ENCODE measurements at places on chromosomes 2 and 18.
A peak's percentile ranks its signal among the peaks of the same experiment; 100 is the strongest.

- DNase-seq = no peak
These were observed 1.8 kb downstream of the ASIC4 start for GRCh38 chr2:219515874-219516629.

- no peak for DNase-seq
These were observed 21.5 kb downstream of the GPR155 start for GRCh38 chr2:174465327-174465726.

GRCh38 chr18:68679528-68679927 lies 35.4 kb downstream of the TMX3 start:
- DNase-seq = no peak

GRCh38 chr2:54247115-54247514 lies 8.9 kb downstream of the TSPYL6 start:
- DNase-seq = no peak

GRCh38 chr18:76985951-76986236 lies 146.7 kb downstream of the MBP start:
- no peak for DNase-seq

- DNase-seq = peak; percentile 55
These were observed 56.5 kb downstream of the CIB4 start for GRCh38 chr2:26584656-26585055.

DNA sequence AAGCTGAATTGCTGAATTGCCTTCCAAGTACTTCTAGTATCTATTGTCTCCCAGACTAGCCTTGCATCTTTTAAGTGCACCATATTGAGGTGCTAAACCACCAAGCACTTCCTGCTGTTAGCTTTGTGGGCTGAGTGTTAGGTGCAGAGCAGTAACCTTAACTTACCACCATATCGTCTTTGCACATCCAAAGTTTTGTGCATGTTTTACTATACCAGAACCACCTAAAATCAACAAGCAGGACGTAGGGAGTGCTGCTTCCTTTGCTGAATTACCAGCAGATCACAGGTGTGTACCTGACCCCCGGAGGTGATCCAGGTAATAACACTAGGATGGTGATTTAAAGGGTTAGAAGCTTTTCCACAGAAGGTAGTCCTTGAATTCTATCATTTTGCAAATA lies 359.9 kb upstream of the HNRNPA3 start:
- no peak for DNase-seq

GRCh38 chr2:19688059-19688458 lies 213.7 kb downstream of the TTC32 start:
- peak; percentile 59 for DNase-seq

DNA sequence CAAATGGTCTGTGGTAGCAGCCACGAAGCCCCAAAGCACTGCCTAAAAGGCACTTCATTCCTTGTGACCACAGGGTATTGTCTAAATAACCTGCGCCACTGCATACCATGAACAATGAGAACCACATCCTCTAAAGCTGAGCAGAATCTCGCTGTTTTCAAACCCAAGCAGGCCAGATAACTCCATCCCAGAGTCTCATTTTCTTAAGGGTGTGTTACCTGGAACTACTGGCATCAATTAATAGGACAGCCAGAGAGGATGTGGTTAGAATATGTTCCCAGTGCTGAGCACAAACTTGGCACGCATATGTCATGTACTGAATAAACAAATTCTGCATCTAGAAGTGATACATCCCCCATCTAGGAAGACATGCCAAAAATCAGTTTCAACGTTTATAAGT lies 13.0 kb downstream of the VPS4B start:
- DNase-seq = no peak

- DNase-seq = no peak
These were observed 167.9 kb upstream of the NXPH2 start for GRCh38 chr2:138948070-138948539.

DNA sequence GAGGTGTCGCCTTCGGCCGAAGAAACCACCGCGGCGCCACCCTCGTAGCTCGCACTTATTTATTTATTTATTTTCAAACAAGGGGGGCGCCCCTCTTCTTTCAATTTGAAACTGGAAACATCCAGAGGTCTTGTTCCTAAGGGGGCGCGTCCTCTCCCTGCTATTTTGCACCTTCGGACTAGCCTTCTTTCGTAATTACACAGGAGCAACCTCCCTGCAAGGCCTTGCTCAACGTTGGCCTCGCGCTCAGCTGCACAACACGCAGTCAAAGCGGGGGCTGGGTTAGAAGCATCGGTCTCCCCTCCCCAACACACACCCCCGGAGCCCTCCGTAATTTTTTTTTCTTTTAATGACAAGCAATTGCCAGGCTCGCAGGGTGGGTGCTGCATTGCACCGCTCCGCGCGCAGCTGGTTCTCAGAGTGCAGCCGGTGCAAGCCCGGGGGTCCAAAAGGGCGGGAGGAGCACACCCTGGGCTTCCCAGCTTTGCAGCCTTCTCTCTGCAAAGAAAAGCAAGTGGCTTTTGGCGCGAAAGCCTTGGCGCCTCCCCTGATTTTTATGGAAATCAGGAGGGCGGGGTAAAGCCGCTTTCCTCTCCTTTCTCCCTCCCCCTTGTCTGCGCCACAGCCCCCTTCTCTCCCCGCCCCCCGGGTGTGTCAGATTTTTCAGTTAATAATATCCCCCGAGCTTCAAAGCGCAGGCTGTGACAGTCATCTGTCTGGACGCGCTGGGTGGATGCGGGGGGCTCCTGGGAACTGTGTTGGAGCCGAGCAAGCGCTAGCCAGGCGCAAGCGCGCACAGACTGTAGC lies at the start of gene MYCN:
MYCN (plus strand) TSS at position 697 of the 807 bp plus-strand sequence. CDS start 1,515 bp downstream, outside the sequence.
- DNase-seq = no peak

DNA sequence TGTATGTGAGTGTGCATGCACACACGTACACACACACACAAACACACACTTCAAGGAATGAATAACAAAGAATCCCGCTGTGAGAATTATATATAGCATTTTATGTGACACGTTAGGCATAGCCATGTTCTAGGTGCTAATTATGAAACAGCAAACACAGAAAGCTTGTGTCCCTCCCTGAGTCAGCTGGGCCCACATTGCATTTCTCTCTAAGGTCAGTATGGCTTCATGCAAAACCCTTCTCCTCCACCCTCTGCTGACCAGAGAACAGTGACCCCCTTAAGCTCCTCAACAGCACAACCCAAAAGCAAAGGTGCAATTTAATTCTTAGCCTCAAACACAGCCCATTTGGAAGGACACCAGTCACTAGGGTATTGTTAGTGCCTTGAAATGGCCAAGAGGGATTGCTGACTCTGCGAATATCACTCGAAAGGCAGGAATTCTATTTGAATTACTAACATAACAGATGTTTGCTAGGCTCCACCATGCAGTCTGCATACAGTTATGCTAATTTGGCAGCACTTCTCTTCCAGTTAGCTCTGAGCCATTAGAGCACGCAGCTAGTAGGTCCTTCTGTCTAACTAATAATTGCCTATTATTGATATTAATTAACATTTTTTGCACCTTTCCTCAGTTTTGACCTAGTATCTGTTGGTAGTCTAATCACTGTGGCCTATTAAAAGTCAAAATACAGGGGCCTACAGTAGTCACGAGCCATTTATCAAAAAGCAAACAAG lies 149.0 kb downstream of the LNPK start:
- DNase-seq = no peak

DNA sequence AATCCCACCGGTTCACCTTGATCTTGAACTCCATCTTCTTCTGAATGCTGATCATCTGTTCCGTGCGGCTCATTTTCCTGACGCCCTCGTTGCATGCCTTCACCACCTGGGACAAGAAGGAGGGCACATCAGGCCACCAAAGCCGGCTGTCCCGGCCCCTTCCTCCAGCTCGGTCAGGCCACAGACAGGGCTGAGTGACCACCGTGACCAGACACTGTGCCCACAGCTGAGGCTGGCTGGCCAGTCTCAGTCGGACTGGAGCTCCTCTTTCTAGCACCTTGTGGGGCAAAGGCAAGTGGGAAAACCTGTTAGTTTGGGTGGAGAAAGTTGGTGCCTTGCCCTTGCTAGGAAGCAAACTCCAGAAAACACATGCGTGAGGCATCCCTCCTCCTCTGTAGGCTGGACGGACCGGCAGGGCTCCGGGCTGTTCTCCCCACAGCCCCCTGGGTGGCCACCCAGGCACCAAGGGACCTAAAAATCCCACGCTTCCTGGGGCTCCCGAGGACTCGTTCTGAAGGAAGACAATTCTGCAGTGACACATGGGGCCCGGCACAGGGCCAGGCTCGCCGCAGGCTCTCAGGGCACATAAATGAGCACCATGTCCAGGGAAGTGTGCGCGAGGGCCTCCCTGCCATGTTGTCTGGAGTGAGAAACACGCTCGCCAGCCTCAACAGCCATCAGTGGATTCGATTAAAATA lies 15.3 kb downstream of the SNORC start:
- no peak for DNase-seq

DNA sequence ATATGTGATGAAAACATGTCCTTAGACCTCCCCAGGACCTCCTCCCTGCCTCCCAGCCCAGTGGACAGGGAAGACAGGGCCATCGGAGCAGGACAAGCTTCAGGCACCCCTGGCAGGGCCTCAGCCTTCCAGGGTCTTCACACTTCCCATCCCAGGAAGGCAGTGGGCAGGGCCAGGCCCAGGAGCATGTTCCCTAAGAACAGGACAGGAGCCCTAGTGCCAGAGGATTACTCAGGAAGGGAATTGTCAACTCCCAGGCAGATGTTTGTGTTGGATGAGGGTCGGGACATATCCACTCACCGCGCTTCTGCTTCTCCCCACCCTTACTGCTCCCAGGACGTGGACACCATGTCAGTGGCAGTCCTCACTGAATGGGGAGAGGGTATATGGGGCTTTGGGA lies 138.9 kb downstream of the TNS1 start:
- DNase-seq = peak; percentile 39

GRCh38 chr2:159895258-159896065 lies 97.5 kb upstream of the CD302 start:
- DNase-seq = no peak

DNA sequence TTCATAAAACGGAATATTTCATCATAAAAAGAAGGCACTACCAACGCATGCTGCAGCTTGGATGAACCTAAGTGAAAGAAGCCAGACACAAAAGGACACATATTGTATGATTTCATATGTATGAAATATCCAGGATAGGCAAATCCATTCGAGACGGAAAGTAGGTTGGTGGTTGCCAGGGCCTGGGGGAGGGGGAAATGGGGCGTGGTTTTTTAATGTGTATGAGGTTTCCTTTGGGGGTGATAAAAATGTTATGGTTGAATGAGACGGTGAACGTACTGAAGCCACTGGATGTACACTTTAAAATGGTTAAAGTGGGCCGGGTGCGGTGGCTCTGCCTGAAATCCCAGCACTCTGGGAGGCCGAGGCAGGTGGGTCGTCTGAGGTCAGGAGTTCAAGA lies 20.0 kb upstream of the SPATA3 start:
- DNase-seq = no peak

DNA sequence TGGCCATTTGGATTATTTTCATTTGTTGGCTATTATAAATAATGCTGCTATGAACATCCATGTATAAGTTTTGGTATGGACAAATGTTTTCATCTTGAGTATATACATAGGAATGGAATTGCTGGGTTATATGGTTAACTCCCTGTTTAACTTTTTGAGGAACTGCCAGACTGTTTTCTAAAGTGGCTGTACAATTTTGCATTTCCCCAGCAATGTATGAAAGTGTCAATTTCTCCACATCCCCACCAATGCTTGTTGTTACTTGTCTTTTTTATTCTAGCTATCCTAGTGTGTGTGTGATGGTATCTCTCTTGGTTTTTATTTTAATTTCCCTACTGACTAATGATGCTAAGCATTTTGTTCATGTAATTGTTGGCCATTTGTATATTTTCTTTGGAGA lies 90.6 kb upstream of the CYP26B1 start:
- no peak for DNase-seq

DNA sequence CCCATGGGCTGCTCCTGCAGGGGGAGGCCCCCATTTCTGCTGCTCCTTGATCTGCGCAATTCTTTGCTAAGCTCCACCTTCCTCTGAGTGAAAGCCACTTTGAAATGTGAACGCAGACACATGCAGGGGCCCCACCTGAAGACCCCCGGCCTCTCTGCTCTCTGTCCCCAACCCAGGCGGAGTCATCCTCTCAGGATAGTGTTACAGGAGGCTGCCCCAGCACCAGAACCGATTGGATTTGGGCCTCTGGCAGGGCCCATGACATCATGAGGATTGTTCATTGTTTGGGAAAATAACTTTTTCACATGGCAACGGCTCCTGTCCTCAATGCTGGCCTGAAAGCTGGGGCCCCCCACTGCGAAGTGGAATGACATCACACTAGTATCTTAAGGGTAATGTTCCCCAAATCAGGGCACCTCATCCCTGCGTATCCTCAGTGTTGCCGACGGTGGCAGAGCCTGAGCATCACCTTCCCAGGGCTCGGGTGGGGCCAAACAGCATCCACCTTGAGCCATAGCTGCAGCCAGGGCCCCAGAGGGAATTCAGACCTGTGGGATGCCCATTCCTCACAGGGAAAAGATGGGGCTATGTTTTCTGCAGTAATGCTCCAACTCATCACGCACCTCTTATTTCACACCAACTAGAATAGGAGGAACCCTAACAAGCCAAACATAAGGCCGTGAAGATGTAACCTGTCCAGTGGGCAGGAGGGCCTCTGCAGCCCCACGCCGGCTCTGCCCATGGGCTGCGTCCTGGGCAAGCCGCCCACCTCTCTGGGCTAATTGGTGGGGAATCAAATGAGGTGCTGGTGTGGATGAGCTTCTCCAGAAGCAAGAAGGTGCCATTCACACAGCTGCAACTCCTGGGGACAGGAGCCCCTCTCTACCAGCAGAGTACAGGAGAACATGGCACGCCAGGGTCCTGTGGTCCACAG lies 2.7 kb upstream of the ERFE start:
- peak; percentile 42 for DNase-seq

GRCh38 chr2:25835906-25836305 lies 42.4 kb downstream of the ASXL2 start:
- DNase-seq = no peak

GRCh38 chr18:75134611-75134975 lies 74.3 kb downstream of the PTGR3 start:
- DNase-seq = no peak

- DNase-seq = no peak
These were observed 34.4 kb upstream of the PKDCC start for GRCh38 chr2:42013409-42013808.

DNA sequence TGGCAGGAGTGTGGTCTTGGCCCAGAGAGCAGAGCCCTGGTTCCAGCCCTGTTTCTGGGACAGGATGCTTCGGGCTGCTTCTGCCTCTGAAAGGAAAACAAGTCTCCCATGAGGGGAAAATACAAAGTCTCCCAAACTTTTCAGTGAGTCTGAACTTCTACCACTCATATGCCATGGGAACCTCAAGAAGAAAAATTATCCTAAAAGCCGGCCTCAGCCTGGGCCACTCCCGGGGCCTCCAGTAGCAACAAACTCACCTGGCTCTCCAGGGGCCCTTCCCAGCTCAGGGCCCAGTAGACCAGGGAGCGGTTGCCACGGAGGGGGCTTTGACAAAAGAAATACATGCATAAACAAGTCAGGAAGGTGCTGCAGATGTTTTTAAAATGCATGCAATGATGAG lies 289.2 kb upstream of the HDAC4 start:
- DNase-seq = peak; percentile 14

DNA sequence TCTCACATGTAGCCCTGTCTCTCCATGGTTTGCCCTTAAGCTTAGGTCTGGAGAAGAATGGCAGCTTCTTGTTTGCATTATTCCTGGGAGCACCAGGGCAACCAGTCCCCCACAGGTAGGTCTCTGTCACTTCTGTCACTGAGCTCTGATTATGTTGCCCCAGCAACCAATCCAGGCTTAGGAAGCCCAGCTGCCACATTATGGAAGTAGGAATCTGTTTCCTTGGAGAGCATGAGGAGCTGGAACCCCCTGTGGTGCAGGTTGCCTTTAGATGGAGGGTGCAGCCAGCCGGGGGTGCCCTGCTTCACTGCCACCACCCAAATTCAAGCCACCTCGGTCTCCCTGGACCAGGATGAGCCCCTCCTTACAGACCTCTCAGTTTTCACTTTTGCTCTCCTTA lies 4.8 kb downstream of the RESP18 start:
- no peak for DNase-seq

GRCh38 chr18:43578706-43579105 lies 301.4 kb upstream of the SYT4 start:
- DNase-seq = no peak

All from aorta (tissue), 5 donors.